Activated CD4-positive, CD25-positive, alpha-beta regulatory T cell (primary cell): ENCODE measurements at places on chromosomes 2 and 18.

- DNase-seq = no peak
Measured at GRCh38 chr2:120973196-120973595, 237.5 kb downstream of the GLI2 start.

DNA sequence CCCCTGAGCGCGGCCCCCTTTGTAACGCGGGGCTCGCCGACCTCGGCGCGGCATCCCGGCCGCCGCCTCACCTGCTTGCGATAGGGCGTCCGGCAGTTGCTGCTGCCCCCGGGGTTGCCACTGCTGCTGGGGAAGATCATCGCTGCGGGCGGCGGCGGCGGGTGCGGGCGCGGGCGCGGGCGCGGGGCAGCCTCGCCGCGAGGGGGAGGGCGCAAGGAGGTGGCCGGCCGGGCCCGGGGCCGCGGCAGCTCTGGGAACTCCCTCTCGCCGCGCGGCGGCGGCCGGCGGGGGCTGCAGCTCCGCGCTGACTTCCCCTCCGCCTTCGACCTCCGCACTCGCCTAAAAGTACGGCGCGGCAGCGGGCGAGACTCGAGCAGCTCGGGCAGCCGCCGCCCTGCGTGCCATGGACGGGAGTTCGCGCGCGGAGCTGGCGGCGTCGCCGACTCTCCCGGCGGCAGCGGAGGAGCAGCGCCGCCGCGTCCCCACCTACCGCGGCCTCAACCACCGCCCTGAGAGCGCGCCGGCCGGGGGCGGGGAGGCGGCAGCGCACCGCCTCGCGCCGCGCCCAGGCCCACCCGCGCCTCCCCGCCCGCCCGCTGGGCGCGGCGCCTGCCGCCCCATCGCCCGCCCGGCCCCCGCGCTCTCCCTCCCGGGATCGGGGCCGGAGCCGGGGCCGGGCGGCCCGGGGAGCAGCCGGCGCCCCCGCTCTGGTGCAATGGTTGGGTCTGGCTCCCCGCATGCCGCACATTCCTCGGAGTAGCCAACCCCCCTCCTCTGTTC lies 86.0 kb downstream of the RBMS1 start:
- DNase-seq = peak; percentile 30

DNA sequence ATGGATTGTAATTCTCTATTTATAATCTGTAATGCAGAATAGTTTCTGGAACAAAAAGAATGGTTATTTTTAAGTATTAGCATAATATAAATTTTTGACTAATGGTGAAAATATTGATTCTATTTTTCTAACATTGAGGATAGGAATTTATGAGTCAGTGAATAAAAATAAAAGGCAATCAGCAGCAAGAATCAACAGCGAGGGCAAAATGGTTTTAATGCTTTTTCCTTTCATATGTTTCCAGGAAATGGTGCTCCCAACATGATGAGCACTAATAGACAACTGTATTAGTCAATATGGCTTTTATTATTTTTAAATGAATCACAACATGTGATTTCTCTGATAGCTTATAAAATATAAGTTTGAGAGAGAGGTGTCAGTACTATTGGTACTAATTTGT lies 90.7 kb upstream of the TFPI start:
- DNase-seq = no peak

DNA sequence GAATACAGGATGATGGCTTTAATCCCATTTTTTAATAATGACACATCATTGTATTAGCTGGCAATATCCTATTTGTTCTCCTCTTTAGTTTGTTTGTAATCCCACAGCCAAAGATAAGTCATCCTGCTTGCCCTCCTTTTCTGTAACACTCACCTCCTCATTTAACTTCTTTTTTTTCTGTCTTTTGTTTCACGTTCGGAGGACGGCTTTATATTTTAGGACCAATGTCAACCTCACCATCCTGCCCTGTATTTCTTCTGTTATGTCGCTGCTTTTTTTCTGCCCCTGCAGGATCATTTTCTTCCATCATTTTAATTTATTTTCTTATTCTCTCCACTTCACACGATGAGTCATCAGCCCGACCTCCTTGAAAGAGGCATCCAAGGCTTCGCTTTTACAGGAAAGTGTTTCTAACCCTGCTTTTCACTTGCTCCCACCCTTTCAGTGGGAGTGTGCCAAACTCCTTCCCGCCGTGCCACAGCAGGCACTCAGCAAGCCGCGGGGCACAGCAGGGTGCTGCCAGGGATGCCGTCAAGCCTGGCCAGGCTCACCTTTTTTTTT lies 11.4 kb downstream of the RAB31 start:
- DNase-seq = no peak

- DNase-seq = no peak
Measured at GRCh38 chr2:107585851-107586250, 240.8 kb upstream of the RGPD4 start.
